ENCODE measurements at places on chromosomes 1 and 21. TPM values are rescaled to one million over a fixed set of nuclear protein-coding genes. Genes with fewer than 3 reads are reported as not detected.

Gene SH3BGR
- 7.1 TPM for polyA plus RNA-seq

Gene GCLM
- 17.1 TPM for polyA plus RNA-seq

Gene TIAM1
- 11.7 TPM for polyA plus RNA-seq

Gene LMX1A
- 0.04 TPM for polyA plus RNA-seq

GRCh38 chr1:180246579-180246978 is 16.5 kb downstream of the LHX4 start:
- no peak for DNase-seq

Data from right renal pelvis (tissue), 4 donors.